Stimulated activated naive CD8-positive, alpha-beta T cell treated with anti-CD3 and anti-CD28 coated beads, Interleukin-15, amount 100 ng/mL, for 72 hours (primary cell): ENCODE measurements at places on chromosomes 4 and X.
A peak's percentile ranks its signal among the peaks of the same experiment; 100 is the strongest.

DNA sequence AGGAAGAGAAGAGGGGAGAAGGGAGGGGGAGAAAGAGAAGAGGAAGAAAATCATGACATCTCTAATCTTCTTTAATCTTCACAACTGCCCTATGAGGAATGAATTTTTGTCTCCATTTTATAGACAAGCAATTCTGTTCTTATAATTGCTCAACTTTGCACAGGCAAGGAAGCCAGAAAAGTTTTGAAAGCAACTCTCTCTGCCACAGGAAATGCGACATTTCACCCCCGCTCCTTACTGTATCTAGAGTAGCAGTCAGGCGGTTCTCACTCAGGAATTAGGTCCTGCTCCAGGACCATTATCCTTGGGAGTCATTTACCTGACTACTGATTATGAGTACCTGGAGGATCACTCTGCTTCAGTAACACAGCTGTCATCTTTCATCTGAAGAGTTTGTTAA lies 69.2 kb upstream of the FAM9A start:
- no peak for DNase-seq

- DNase-seq: no peak
Observed at GRCh38 chrX:49892542-49892941, 13.3 kb downstream of the USP27X start.

DNA sequence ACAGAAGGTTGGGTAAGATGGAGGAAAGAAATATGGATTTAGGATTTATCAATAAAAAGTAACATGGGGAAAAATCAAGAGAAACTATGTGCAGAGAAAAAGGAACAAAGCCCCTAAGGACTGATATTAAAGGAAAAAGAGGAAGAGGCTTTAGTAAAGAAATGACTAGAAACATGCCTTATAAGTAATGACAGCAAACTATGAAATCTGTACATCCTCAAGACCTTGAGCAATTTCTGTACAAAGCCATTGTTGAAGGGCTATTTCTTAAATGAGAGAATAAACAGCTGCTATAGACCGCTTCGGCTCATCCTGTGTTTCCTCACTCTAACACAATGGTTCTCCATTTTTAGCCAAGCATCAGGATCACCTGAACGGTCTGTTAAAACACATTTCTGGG lies 180.3 kb upstream of the ATOH1 start:
- no peak for DNase-seq

GRCh38 chrX:12978205-12979025 lies 3.5 kb downstream of the TMSB4X start:
- DNase-seq: peak; percentile 80

GRCh38 chr4:113732967-113733527 lies 28.5 kb downstream of the CAMK2D start:
- DNase-seq: no peak
